Hair follicular keratinocyte (primary cell): ENCODE measurements at places on chromosomes 7 and 10. TPM values are rescaled to one million over a fixed set of nuclear protein-coding genes. Genes with fewer than 3 reads are reported as not detected.

Gene OR2A2
- total RNA-seq, result not detected in 2 replicates

Gene CPA1
- total RNA-seq, result not detected in 2 replicates

Gene TBRG4
- total RNA-seq, result 71.8 and 93.7 TPM in 2 replicates

Gene TET1
- 0.04 and 0.16 TPM in 2 replicates for total RNA-seq

Gene MORN4
- total RNA-seq, result 6.2 and 7.1 TPM in 2 replicates
